Fibroblast of upper back skin (primary cell): ENCODE measurements at places on chromosomes 2 and 18.
A peak's percentile ranks its signal among the peaks of the same experiment; 100 is the strongest.

- DNase-seq: no peak
These were observed 10.6 kb downstream of the IL1F10 start for GRCh38 chr2:113078350-113078839.

GRCh38 chr2:34523958-34524514 is 924.9 kb upstream of the FAM98A start:
- DNase-seq: no peak

GRCh38 chr2:54330926-54331835 is 75.2 kb upstream of the TSPYL6 start:
- DNase-seq: no peak

DNA sequence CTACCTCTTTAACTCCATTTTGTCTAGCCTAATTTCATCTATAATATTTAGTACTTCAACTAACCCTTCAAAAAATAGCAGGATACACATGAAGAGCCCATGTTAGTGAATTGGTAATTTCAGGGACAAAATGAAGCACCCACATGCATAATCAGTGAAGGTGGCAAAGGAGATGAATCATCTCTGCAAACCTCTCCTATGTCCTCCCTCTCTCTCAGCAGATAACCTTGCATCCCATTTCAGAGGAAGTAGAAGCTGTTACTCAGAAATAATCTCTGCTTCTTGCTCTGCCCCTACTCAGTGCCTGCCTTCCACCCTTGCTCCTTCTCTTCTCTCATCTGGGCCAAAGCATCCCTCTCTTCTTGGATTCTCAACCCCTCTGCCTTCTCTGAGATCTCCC is 60.2 kb upstream of the CAVIN2 start:
- no peak for DNase-seq

DNA sequence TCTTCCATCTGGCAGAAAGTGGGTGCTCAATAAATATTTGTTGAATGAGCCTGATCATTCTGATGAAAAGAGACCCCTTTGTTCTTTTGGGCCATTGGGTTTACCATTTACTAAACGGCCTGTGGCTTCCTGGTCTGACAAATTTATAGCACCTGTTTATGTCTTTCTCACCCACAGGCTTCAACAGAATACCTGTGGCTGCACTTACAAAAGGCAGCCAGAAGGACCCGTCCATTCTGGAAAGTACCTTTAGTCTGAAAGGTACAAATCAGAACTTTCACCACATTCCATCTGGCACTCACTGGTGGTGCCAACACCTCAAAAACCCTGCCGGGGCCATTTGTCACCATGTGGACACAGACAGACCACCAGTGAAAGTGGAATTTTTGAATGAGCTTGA is 167.5 kb downstream of the ETAA1 start:
- DNase-seq: no peak

GRCh38 chr2:44195714-44196113 is 27.0 kb downstream of the PPM1B start:
- DNase-seq: no peak

GRCh38 chr2:147386284-147386683 is 458.5 kb upstream of the ACVR2A start:
- no peak for DNase-seq

- peak; percentile 72 for DNase-seq
These were observed 7.3 kb upstream of the MTLN start for GRCh38 chr2:110219496-110220189.

- DNase-seq: no peak
These were observed 8.2 kb downstream of the LPIN1 start for GRCh38 chr2:11754700-11755015.

- DNase-seq: no peak
These were observed 209.2 kb upstream of the STON1 start for GRCh38 chr2:48320742-48321141.

DNA sequence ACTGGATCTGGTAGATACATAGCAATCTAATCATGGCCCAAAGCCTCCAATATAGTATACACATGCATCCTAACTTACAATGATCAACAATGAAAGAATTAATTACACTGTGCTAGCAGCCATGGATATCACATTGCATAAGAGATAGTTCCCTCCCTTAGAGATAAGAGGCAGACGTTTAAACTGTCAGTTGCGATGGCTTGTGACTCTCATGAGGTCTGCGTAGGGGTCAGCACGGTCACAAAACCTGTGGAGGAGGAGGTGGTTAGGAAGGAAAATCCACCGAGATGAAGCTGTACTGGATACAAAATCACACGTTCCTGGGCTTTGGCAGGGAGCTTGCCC is 800 bp upstream of the RALB start:
- DNase-seq: no peak

GRCh38 chr2:41927581-41928264 is 120.1 kb upstream of the PKDCC start:
- no peak for DNase-seq

DNA sequence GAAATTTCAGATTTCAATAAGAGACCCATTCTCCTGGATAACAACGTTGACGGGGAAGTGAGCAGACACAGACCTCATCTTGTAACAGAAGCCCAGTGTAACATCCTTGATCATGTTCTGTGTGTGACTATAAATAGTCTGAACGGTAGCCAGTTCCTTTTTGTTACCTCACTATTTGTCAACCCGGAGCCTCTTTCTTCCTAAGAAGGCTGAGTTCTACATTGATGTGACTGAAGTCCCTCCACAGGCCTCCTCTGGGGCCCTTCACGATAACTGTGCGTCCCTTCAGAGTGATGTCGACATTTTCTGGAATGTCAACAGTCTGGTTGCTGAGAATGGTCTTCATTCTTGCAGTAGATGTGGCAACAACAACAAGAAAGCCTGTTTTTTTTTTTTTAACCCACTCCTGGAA is 6.3 kb upstream of the PLEKHM3 start:
- no peak for DNase-seq

DNA sequence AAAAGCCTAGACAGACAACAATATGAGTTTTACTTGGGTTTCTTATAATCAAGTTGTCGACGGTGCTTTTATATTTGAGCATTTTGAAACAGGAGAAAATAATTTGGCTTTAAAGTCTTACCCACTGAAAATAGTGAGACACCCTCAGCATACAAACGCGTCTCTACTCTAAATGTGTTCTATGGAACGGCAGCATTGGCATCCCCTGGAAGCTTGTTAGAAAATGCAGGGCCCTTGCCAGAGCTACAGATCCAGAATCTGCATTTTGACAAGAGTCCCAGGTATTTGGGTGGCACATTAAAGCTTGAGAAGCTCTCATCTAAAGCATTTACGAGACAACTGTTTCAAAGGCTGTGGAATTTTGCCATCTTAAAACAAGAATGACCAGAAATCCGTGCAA is 163.5 kb downstream of the PID1 start:
- DNase-seq: no peak
